ENCODE measurements at places on chromosomes 2 and 18.

- no peak for DNase-seq
Observed at GRCh38 chr2:168138901-168139300, 108.5 kb downstream of the STK39 start.

DNA sequence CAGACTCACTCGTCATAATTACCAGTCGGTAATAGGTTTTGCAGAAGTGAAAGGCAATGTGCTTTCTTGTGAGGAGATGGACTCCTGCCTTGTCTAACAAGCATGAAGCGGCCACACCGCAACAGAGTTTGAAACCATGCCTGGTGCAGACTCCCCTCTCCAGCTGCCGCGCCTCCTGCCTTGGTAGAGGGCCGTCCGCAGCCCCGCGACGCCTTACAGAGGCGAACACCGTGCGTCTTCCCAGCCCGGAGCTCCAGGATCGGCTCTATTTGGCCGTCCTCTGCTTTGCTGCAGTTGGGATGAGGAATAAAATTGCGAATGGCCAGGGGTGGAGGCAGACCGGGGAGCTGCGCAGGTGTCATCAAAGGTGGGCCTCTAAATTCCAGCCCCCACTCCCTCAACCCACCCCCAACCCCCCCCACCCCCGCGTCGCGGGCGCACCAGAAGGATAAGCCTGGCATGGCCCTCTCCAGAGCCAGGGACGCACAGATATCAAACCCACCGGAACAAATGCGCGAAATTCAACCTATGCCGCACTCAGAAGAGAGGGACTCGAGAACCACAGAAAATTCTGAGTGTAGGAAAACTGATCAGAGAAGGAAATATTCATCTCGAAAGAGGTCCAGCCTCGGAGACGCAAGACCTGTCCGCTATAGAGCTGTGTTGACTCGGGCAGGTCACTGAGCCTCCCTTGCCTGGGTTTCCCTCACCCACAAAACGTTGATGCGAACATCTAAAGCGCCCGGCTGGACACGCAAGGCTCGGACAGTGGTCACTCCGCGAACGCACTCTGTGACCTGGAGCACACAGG, 1.1 kb downstream of the TRABD2A start:
- peak; percentile 87 for DNase-seq

DNA sequence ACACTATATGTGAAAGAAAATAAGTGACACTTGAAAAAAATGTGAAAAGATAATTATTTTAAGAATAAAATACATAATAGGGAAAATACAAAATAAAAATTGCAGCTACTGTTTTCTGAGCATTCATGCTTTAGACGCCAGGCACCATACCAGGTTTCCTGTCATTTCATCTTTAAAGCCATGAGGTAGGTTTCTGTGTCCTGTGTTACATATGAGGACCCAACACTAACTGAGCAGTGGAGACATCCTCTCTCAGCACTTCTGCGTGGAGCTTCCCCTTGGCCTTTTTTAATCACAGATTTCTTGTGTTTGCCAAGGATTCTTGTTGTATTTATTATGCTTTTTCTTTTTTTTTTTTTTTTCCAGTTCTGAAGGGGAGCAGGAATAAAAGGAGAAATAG, 117.3 kb downstream of the FAM117B start:
- DNase-seq = no peak

- DNase-seq = no peak
Observed at GRCh38 chr2:128791985-128792320, 473.3 kb upstream of the HS6ST1 start.

DNA sequence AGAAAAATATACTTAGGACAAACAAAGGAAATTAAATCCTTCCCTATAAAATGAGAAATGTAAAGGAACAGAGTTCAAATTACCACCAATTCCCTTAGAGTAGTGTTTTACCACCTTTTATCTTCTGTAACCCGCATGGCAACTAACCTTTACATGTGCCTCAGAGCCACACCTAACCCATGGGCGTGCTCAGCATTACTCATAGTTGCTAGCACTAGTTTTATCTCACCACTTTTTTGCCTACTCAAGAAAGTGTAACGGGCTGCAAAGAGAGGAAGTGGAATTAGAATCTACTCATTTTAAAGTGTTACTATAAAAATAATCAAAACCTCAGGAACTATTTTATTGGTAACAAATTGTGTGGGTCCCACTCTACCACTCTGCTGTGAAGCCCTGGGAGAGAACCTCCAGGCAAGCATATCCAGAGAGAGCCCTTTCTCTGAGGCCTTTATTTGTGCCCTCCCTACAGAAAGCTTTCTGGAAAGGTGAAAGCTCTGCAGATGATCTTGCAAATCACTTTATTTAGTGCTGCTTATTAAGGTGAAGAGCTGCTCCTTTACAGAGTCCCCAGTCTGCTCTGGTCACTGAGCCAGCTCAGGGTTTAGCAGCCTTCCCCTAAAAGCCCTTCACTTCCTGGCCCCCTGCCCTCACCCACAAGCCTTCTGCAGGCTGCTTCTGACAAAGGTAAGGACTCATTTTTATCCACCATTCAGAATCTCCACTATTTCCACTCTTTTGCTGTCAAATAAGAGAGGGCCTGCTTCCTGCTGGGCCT, 98.8 kb downstream of the TRABD2A start:
- DNase-seq = peak; percentile 77

GRCh38 chr2:197073270-197073669, 146.8 kb upstream of the PGAP1 start:
- no peak for DNase-seq

DNA sequence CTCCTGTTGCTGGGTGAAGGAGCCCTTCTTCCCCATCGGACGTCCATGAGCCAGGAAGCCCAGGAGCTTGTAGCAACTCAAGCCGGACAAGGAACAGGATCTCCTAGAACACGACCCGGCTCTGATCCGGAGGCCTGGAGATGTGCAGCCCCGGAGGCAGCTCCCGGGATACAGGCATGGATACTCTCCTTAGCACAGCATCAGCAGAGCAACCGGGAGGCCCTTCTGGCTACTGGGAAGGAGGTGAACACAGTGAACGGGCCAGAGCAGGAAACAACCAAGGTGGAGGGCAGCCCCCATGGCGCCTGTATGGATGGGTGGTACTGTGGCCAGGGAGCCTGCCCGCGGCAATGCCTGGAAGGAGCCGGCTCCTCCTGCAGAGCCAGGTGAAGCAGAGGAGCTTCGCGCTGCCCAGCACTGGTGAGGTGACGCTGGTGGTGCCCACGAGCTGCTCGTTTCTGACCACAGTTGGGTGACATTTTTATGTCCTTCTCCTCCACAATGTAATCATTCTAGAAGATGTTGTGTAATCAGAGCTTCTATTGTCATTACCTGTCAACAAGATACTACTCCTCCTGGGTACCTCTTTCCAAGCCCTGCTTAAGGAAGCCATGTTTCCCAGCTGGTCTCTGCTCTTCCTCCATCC, 94.3 kb downstream of the TWIST2 start:
- peak; percentile 62 for DNase-seq

DNA sequence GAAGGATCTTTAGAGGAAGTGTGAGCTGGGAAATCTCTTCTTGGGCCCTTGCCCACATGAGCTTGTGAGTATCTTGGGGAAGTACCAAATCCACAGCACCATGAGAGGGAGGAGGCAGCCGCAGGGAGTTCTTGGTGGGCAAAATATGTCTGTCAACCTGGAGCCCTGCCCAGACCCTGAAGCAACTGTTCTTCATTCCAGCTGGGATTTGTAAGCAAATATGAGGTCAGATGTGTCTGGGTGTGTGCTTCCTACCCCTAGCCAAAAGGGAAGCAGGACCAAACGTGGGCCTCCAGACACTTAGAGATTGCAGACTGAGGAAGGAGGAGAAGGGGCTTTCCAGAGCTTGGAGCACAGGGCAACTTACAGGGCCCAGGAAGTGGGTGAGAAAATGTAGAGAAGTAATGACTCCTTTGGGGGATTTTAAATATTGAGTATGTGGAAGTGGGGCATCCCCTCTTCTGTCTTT, 41.9 kb downstream of the TMEM247 start:
- no peak for DNase-seq

GRCh38 chr2:174902506-174903263, 102.5 kb downstream of the CHN1 start:
- DNase-seq = no peak

DNA sequence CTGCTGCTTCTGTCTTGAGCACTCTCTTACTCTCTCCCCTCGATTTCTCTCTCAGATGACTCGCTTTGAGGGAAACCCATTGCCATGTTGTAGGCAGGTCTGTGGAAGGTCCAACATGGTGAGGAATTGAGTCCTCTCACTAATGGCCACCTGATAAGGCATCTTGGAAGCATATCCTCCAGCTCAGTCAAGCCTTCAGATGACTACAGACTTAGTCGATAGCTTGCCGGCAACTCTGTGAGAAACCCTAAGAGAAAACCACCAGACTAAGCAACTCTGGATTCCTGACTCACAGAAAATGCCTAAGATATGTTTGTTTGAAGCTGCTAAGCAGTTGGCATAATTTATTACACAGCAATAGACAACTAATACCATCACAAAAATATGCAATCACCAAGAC, 51.2 kb downstream of the WDR75 start:
- no peak for DNase-seq

GRCh38 chr18:59249199-59249774, 24.0 kb downstream of the RAX start:
- DNase-seq = no peak

- DNase-seq = no peak
Observed at GRCh38 chr2:237068005-237068576, 17.6 kb upstream of the COPS8 start.

- DNase-seq = no peak
Observed at GRCh38 chr2:72544554-72544953, 281.3 kb downstream of the EXOC6B start.

- DNase-seq = no peak
Observed at GRCh38 chr18:56028514-56028913, 440.5 kb upstream of the TCF4 start.

DNA sequence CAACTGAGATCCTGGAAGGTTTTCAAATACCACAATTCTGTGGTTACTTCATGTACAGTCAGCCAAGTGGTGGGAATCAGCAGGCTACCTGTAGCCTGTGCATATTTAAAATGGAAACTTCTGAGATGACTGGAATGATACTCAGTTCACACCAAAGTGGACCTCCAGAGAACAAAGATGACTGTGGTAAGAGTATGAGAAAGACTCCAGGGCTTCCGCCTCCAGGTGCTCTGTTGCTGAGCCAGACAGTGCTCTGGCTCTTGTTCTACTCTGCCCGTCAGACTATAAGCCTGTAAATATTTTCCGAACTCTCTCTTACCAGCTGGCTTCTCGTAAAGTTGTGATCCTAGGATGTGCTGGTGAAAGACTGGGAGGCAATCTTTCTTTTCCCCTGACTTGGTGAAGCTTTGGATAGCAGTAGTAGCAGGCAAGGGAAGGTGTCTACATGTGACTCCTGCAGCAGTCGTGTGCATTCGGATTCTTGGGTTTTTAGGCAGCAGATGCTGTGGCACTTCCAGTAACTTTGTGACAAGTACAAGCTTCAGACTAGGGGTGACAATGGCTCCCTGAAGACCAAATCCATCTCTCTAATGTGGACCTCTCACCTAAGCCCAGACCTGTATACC, 23.1 kb downstream of the ST3GAL5 start:
- no peak for DNase-seq

GRCh38 chr18:25282282-25282681, 69.7 kb downstream of the ZNF521 start:
- DNase-seq = no peak

GRCh38 chr2:237122214-237122666, 36.6 kb downstream of the COPS8 start:
- DNase-seq = no peak

DNA sequence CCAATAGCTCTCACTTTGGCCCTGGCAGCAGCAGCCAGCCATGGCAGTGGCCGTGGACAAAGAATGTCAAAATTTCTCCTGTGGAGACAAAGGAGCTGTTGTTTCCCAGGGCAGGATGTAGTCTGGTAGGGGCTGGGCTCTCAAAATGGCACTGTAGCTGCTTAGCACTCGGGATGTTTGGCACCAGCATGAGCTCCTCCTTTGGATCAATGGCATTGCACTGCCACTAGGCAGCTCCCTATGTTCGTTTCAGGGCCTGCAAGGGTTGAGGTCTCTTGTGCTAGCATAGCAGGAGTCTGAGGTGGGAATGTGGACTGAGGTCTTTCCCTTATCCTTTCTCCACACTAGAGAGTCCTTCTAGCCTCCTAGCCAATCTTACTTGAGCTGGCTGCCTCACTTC, 948.8 kb upstream of the FAM98A start:
- DNase-seq = no peak

DNA sequence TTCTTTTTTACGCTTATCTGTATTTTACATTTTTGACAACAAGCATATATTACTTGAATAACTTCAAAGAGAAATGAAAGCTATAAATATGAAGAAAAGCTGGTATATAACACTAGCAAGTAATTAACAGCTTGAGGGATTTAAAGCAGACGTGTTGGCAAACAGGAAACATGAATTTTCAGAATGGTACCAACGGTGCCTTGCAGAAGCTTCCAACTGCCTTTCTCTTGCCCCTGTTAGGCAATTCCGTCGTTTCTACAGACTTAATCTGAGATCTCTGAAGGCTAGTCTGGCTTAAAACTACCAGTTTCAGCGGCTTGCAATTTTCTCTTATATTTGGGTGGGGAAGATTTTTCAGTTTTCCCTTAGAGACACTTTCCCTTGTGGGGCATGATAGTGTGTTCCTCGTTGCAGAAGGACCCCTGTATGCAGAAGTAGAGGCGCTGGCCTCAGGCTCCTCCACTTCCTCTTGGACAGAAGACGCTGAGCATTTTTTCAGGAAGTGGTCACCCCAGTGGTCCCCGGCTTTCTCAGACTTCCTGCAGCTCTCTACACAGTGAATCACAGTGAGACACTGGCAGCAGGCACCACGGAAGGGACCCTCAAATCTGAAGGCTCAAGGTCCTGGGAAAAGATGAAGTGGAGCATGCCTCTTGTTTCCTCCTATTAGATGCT, 56.2 kb upstream of the SLC16A14 start:
- peak; percentile 85 for DNase-seq

- no peak for DNase-seq
Observed at GRCh38 chr2:239858179-239858578, 167.0 kb downstream of the NDUFA10 start.

DNA sequence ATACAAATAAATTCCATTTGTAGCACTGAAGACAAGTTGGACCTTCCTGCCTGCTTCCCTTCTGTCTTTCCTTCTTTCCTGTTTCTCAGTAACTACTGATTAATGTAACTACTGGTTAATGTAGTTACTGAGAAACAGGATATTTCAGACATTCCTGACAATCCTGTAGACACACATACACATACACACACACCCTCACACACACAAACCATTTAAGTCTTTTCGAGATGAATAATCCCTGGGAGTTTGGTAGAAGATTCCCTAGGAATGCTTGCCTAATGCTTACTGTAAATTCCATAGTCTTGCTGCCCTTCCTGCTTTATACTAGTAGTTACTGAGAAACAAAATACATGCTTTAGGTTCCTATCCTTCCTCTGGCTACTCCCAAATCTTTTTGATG, 83.9 kb downstream of the PIK3C3 start:
- DNase-seq = no peak

Data from spleen (tissue), 13 donors.